ENCODE measurements at places on chromosomes 2 and 18.

- no peak for DNase-seq
Measured at GRCh38 chr2:120396861-120397811, 51.2 kb downstream of the INHBB start.

DNA sequence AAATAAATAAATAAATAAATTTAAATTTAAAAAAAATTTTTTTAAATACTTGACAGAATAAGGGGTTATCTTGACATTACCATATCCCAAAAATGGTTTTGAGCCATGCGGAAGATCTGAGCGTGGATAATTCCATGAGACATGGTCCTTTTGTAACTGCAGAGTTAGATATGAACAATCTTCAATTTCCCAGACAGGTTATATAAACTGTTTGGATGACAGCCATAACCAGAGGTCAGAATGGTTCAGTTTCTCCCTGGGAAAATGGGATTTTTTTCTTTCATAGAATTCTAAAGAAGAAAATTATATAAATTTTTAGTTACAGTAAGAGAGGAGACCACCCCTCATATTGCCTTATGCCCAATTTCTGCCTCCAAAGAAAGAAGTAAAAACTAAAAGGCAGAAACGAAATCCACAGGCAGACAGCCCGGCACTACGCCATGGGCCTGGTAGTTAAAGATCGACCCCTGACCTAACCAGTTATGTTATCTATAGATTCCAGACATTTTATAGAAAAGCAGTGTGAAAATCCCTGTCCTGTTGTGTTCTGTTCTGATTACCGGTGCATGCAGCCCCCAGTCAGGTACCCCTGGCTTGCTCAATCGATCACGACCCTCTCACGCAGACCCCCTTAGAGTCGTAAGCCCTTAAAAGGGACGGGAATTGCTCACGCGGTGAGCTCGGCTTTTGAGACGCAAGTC, 3.0 kb downstream of the GALM start:
- DNase-seq, result no peak

- DNase-seq, result no peak
Measured at GRCh38 chr2:70443726-70444125, 109.9 kb downstream of the TGFA start.

GRCh38 chr2:56040834-56041233, 117.3 kb upstream of the EFEMP1 start:
- no peak for DNase-seq

DNA sequence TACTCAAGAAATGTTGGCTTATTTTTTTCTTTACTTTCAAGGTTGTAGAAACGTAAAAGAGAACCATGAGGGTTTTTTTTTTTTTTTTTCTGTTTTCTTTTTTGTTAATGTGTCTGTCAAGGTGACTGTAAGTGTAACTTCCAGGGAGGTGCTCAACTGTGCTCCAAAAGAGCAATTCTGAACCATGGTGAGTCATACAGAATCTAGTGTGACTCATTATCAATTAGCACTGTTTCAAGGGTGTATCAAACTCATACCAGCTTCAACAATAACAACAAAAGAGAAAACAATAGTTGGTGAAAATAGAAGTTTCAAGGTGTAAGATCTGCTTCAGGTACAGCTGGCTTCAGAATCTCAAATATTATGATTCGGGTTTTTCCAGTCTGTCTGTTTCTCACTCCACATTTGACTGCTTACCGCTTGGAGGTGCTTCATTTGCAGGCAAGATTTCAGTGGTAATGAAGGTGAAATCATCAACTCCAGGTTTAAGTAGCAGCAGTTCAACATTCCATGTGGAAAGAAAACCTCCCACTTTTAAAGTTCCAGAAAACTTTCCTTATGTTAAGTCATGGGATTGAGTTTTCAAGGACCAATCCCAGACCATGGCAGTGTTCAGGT, 850.6 kb downstream of the CNTNAP5 start:
- no peak for DNase-seq

DNA sequence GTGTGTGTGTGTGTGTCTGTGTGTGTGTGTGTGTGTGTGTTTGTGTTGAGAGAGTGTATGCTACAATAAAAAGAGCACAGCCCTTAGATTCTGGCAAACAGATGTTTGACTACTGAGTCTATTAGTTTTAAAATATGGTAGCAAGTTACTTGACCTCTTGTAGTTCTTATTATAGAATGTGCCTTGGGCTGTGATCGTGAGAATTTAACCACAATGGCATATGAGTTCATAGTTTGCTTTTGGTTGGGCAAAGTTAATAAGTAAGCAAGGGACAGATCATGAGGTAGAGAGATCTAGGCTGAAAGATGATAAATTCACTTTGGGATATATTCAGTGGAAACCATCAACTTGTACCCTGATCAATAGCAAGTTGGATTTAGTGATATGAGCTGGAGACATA, 334.3 kb upstream of the VWC2L start:
- DNase-seq, result no peak

GRCh38 chr2:230719340-230719739, 6.7 kb downstream of the CAB39 start:
- no peak for DNase-seq

- DNase-seq, result no peak
Measured at GRCh38 chr2:52828112-52828511, 939.5 kb upstream of the CHAC2 start.

DNA sequence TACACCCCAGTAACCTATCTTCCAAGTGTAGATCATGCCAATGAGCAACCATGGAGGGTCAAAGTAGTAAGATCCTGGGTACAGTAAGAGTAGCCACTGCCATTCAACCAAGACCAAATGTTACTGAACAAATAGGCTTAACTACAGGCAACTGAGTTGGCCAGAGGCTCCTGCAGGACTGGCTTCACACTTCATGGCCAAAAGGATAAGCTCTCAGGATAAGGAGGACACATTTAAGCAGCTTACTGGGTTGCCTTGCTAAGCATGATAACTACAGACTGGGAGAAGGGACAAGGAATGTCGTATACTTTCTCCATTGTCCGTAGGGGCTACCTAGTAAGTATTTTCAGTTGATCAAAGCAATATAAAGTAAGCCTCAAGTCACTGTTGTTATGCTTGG, 174.7 kb downstream of the INO80D start:
- no peak for DNase-seq

DNA sequence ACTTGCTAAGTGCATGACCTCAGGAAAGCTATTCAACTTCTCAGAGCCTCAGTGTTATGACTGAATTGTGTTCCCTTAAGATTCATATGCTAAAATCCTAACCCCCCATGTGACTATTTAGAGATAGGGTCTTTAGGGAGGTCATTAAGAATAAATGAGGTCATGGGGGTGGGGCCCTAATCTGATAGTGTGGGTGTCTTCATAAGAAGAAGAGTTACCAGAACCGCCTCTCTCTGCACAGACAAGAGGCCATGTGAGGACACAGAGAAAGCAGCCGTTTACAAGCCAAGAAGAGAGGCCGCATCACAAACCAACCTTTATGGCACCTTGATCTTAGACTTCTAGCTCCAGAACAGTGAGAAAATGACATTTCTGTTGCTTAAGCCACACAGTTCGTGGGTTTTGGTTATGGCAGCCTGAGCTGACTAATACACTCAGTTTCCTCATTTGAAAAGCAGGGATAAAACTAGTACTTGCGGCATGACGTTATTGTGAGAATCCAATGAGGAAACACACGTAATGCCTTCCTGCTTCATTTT, 9.9 kb downstream of the SH2D6 start:
- DNase-seq, result no peak

DNA sequence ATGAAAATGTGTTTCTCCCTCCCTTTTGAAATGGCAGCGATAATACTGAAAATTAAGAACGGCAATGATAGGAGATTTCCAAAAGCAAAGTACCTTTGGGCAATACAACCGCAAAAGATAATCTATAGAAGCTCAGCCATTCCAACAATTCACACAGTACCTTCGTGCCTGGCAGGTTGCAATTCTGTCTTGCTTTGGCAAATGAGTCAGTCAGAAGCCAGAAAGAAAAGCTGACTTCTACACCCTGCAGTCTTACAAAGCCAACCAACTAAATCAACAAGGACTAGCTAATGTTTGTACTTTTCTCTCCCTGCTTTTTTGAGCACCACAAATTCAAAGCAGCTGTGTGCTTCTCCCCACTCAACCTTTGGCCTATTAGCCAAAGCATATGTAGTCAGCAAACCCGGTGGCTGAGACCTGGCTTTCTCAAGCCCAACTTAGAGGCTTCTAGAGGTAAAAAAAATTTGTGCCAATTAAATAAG, 25.7 kb upstream of the ID2 start:
- no peak for DNase-seq

DNA sequence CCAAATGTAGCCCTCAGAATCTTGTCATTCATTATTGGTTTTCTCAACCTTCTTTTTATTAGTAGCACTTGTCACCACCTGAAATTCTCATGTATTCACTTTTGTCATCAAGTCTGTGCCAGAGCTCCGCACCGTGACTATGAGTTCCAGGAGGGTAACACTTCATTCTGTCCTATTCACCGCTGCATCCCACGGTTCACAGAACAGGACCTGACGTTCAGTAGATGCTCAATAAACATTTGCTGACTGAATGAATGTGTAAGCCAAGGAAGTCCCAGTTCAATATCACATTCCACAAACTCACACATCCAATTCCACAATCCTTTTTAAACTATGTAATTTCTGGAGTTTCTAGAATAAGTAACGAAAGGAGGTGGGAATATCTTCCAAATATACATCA, 65.5 kb downstream of the MOGAT1 start:
- no peak for DNase-seq

- DNase-seq, result no peak
Measured at GRCh38 chr18:48219810-48220499, 189.2 kb downstream of the ZBTB7C start.

GRCh38 chr2:20623241-20623640, 27.7 kb downstream of the HS1BP3 start:
- DNase-seq, result no peak

GRCh38 chr2:128441341-128442052, 122.8 kb upstream of the HS6ST1 start:
- DNase-seq, result no peak

GRCh38 chr2:31784868-31785267, 204.1 kb upstream of the SRD5A2 start:
- no peak for DNase-seq

- no peak for DNase-seq
Measured at GRCh38 chr2:84373391-84373790, 85.7 kb downstream of the SUCLG1 start.

- DNase-seq, result no peak
Measured at GRCh38 chr2:13539296-13539695, 822.6 kb downstream of the TRIB2 start.

DNA sequence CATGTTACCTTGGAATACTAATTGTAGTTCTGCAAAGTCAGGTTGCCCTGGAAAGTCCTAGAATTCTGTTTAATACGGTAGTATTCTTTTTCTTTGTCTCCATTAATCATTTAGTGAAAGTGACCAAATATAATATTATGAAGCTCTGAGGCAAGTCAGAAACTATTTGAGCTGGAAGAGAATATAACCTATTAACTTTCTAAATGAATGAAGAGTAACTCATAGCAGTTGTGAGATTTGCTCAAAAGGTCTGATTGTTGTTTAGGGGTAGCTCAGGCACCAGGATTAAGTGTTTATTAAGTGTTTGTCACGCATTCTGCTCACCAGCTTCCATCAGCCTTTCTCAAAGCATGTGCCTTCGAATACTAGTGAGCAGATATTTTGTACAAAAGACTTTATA, 46.7 kb upstream of the SERPINE2 start:
- no peak for DNase-seq

GRCh38 chr18:77346208-77346810, 96.7 kb downstream of the GALR1 start:
- no peak for DNase-seq

All from cerebellum (tissue), 4 donors.